Keratinocyte (primary cell): ENCODE measurements at places on chromosomes 4 and X.

DNA sequence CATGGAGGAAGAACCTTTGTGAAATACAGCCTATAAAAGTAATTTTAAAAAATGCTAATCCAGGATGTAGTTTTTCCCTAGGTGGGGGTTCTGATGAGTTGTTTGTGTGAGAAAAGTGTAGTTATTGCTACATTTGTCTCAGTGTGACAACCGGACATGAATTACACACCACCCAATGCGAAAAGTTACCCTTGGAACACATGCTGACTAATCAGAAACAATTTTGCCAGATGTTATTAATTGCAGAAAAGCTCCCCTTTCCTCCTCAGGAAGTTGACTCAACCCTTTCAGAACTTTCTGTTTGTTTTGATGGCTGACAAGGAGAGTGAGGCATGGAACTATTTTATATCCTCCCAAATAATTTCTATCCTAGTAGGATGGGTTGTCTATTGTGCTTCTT is 38.1 kb upstream of the EDA2R start:
- no peak for DNase-seq
- H3K4me1 ChIP-seq = peaks cover 3% of the 10 kb centered on the region
- H3K27ac ChIP-seq = no peak overlapping the region
- no peaks in the 10 kb centered on the region for H3K36me3 ChIP-seq
- no peak overlapping the region for H3K4me3 ChIP-seq
- H3K27me3 ChIP-seq = no peaks in the 10 kb centered on the region

DNA sequence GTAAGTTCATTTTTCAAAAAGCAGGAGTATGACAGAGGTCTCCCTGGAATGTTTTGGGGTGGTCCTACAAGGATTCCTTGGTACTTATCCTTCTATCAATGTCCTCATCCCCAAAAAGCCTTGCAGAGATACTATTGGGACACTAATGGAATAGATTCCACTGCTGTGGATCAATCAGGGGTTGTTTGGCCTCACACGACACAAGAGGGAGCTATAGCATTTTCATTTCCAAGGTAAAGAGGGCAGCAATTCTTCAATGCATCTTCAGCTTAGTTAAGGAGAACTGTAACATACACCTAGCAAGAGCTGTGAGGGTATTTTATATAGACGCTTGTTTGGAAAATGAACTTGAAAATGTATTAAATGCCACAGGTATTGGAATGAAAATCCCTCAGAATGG is 50.9 kb downstream of the USP26 start:
- H3K36me3 ChIP-seq = no peaks in the 10 kb centered on the region
- no peak overlapping the region for H3K4me3 ChIP-seq
- DNase-seq = no peak
- no peak overlapping the region for H3K27ac ChIP-seq
- no peaks in the 10 kb centered on the region for H3K4me1 ChIP-seq

DNA sequence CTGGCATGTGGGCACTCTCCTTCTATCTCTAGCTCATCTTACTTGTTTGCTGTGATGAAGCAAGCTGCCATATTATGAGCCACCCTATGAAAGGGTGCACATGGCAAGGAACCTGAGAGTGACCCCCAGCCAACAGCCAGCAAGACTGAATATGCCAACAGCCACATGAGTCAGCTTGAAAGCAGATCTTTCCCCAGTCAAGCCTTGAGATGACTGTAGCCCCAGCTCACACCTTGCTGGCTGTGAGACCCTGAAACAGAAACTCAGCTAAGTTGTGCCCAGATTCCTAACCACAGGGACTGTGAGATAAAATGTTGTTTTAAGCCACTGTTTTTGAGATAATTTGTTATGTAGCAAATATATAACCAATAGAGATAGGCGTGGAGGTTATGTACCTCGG is 36.2 kb downstream of the KDM5C start:
- no peaks in the 10 kb centered on the region for H3K36me3 ChIP-seq
- DNase-seq = no peak
- no peaks in the 10 kb centered on the region for H3K27me3 ChIP-seq
- peaks cover 14% of the 10 kb centered on the region for H3K4me1 ChIP-seq

GRCh38 chr4:25670991-25671390 is 15.3 kb downstream of the SLC34A2 start:
- peaks cover 12% of the 10 kb centered on the region for H3K27me3 ChIP-seq
- H3K27ac ChIP-seq = no peak overlapping the region
- no peaks in the 10 kb centered on the region for H3K36me3 ChIP-seq
- DNase-seq = no peak
- no peaks in the 10 kb centered on the region for H3K4me1 ChIP-seq

GRCh38 chr4:53128706-53129357 is 237.0 kb downstream of the SCFD2 start:
- no peaks in the 10 kb centered on the region for H3K4me1 ChIP-seq
- H3K27me3 ChIP-seq = no peaks in the 10 kb centered on the region
- no peaks in the 10 kb centered on the region for H3K36me3 ChIP-seq
- H3K27ac ChIP-seq = no peak overlapping the region

- no peaks in the 10 kb centered on the region for H3K27me3 ChIP-seq
- DNase-seq = no peak
- H3K36me3 ChIP-seq = no peaks in the 10 kb centered on the region
- peaks cover 10% of the 10 kb centered on the region for H3K4me1 ChIP-seq
- no peak overlapping the region for H3K4me3 ChIP-seq
- H3K27ac ChIP-seq = no peak overlapping the region
Measured at GRCh38 chrX:116276261-116276660, 105.7 kb downstream of the AGTR2 start.

DNA sequence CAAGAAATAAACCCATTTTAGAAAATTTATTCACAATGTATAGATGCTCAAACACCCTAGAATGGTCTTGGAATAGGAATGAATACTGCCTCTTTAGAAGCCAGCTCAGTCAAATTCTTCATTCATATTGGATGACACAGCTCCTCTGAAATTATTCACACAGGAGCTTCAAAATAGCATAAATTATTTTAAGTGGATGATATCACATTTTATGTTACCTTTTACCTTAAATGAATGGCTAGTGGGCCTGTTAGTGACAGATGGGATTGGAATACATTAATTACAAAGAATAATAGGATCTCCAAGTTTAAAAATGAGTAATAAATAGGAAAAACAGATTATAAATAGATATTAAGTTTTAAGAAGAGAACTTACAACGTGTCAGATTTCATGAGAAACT is 184.4 kb downstream of the GABRB1 start:
- H3K27ac ChIP-seq = no peak overlapping the region
- H3K36me3 ChIP-seq = no peaks in the 10 kb centered on the region
- H3K27me3 ChIP-seq = no peaks in the 10 kb centered on the region
- peaks cover 6% of the 10 kb centered on the region for H3K4me1 ChIP-seq
- no peak for DNase-seq

DNA sequence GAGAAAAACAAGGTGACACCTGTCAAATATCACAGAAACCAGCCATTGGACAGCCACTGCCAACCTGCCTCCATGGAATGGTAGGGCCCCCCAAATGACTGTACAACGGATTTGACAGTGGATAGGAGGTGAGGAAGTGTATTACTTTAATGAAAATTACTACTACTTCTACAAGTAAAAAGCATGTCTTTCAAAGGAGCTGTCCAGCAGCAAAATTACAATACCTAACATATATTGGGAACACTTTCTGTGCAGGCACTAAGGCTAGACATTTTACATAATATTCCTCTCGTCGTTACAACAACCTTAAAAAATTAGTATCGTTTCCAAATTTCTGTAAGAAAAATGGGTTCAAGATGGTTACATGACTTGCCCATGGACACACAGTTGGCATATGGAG is 14.9 kb downstream of the PPP3CA start:
- H3K4me1 ChIP-seq = peaks cover 13% of the 10 kb centered on the region
- peaks cover 2% of the 10 kb centered on the region for H3K36me3 ChIP-seq
- no peak overlapping the region for H3K27ac ChIP-seq
- no peak for DNase-seq
- H3K27me3 ChIP-seq = no peaks in the 10 kb centered on the region

GRCh38 chrX:142999199-142999701 is 26.5 kb upstream of the SPANXN4 start:
- no peaks in the 10 kb centered on the region for H3K36me3 ChIP-seq
- no peak overlapping the region for H3K4me3 ChIP-seq
- no peaks in the 10 kb centered on the region for H3K27me3 ChIP-seq
- H3K27ac ChIP-seq = no peak overlapping the region
- no peak for DNase-seq
- H3K4me1 ChIP-seq = no peaks in the 10 kb centered on the region

- peaks cover 8% of the 10 kb centered on the region for H3K4me1 ChIP-seq
- DNase-seq = no peak
- peak overlapping the region; percentile 13 for H3K27ac ChIP-seq
- H3K36me3 ChIP-seq = no peaks in the 10 kb centered on the region
- H3K4me3 ChIP-seq = no peak overlapping the region
Measured at GRCh38 chrX:122582975-122583305, 601.1 kb upstream of the GRIA3 start.

DNA sequence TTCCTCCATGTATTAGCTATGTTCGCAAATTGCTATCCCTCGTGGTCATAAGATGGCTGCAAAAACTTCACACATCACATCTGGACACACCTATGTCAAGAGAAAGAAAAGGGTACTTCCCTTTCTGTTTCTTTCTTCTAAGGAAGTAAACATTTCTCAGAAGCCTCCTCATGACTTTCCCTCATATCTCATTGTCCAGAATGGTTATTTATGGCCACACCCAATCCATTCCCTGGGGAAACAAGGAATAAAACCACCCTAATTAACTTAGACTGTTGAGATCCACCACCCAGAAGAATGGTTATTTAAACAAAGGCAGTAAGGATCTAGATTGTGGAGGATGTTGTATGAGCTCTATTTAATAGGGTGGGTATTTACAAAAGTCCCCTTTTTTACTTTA is 160.8 kb upstream of the LNX1 start:
- peaks cover 12% of the 10 kb centered on the region for H3K27me3 ChIP-seq
- H3K4me3 ChIP-seq = no peak overlapping the region
- DNase-seq = no peak
